PC-3 (cell line): ENCODE measurements at places on chromosomes 16 and 17.
A peak's percentile ranks its signal among the peaks of the same experiment; 100 is the strongest.

GRCh38 chr16:57502048-57502775 lies 15.9 kb upstream of the DOK4 start:
- no peak for DNase-seq

- DNase-seq: no peak
Measured at GRCh38 chr17:81899514-81900166, 2.4 kb upstream of the NPB start.

- DNase-seq: peak; percentile 76
Measured at GRCh38 chr17:69523244-69523861, 108.9 kb downstream of the MAP2K6 start.

- peak; percentile 63 for DNase-seq
Measured at GRCh38 chr17:50533720-50534148, 1.2 kb downstream of the EPN3 start.

DNA sequence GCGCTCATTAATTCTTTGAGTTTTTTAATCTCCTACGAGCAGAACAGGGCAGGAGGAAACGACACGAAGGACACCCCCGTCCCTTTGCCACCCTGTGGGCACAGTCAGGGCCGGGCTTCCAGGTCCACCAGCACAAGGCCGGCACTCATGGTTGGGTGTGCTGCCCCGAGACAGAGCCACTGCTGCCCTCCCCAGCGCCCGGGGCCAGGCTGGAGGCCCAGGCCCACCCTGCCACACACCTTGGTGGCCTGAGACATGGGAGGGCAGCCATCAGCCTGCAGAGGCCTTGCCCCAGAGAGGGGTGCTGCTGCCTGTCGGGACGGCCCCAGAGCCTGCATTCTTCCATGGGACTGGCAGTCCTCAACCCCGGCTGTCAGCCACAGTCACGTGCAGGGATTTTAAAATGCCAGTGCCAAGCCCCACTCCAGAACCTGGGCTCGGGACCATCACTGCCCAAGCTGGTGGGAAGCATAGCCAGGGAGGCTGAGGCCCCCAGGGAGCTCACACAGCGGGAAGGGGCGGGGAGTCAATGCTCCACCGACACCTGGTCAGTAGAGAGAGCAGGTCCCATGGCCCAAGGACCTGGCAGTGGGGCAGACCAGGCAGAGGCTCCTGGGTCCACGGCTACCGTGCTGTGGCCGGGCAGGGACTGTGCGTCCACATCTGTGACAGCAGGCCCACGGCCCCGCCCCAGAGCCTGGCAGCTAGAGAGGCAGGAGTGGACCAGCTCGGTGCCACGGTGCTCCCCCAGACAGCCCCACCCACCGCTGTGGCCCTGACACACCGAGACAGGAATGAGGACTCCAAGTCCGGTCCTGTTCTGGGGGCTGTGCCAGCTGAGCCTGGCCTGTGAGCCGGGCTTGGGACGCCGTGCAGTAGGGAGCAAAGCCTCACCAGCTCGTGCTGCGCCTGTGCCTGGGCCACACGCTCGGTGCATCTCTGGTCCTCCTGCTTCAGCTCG lies 27.5 kb downstream of the CEP131 start:
- no peak for DNase-seq

DNA sequence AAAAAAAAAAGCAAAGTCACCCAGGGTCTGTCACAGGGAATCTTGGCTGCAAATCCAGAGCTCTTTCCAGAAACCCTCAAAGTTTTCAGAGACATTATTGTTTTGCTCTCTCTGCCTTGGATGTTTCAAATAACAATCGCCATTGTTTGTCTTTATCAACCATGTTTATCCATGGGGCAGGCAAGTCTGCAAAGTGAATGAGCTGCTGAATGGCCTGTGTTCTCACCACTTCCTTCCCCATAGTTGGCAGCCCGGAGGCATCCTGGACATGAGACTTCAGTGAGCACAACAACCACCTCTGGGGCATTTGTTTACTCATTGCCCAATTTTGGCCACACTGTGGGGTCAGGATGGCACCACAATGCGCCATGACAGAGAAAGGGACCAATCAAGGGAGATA lies 53.1 kb upstream of the USP7 start:
- DNase-seq: no peak

DNA sequence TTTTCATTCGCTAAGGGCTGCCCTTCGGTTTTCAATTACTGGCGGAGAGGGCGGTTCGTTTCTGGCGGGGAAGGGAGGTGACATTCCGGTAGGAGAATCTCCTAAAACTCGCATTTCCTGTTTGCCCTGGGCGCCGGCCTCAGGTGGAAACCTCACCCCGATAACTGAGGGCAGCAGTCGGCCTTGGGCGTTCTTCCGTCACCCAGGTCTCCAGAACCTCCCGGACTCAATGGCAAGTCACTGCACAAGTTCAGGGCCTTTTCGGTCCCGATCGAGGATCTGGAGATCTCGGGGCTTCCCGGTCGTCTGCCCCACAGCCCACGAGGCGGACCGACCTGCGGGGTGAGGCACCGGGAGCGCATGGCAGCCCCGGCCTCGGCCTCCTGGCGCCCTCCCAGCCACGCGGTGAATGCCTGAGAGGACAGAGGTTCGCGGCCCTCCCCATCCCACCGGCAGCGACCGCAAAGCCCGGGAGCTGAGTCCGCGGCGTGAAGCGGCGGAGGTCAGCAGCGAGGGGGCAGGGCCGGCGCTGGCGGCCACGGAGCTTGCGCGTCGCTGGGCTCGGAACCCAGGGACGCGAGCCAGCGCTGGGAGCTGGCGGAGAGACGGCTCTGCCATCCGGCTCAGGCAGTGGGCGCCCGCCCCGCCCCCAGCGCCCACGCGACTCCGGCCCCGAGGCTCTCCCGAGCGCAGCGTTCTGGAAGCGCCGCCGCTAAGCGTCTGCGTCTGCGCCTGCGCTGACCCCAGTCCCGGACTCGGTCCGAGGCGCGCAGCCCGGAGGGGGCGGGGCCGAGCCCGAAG lies 58.4 kb downstream of the SRL start:
- peak; percentile 94 for DNase-seq

- peak; percentile 40 for DNase-seq
Measured at GRCh38 chr17:7858522-7858810, 663 bp downstream of the CYB5D1 start.

- DNase-seq: no peak
Measured at GRCh38 chr16:64829678-64830077, 292.2 kb downstream of the CDH11 start.

DNA sequence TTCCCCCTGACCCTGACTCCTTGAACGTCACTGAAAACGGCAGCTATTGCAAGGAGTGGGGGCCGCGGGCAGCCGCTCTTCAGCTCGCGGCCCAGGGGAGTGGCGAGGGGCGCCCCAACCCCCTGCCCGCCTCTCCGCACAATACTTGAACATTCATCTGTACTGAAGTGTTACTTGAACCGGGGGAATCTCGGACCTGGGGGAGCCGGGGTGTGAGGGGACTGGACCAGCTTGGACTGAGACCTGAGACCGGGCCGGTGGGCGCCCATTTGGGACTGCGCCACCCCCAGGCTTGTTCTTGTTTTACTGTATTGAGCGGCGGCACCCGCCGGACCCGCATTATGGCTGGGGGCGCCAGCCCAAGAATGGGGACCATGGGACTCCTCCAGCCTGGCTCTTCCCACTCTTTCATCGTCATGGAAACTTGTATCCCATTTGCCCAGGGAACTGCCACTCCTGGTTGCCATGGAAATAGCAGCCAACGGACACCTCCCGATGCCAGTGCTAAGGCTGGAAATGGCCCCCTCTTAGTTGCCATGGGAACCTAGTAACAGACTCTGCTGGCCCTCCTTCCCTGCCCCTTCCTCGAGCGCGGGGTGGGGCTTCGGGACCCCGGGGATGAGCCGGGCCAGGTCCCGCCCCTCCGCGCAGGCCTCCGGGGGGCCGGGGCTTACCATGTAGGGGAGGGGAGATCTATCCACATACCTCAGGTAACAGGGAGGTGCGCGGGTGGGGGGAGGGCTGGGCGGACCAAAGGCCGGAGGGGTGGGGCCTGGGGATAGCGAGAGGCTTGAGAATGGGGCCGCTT lies 805 bp upstream of the ORAI3 start:
- DNase-seq: peak; percentile 68

DNA sequence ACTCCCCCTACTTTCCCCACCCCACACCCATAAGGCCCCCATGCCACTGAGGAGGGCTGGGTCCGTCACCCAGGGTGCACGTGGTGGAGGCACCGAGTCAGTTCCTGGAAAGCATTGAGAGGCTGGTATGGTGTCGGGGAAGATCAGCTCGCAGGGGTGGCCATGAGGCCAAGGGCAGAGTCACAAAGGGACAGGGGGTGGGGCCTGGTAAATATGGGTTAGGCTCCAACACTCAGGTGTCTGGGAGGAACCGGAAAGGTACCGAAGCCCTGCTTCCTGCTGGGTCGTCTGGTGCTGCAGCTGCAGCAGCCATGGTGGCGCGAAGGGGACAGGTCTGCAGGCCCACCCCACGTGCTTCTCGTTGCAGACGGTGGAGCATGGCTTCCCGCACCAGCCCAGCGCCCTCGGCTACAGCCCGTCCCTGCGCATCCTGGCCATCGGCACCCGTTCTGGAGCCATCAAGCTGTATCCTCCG lies 30.2 kb downstream of the LLGL2 start:
- DNase-seq: no peak

DNA sequence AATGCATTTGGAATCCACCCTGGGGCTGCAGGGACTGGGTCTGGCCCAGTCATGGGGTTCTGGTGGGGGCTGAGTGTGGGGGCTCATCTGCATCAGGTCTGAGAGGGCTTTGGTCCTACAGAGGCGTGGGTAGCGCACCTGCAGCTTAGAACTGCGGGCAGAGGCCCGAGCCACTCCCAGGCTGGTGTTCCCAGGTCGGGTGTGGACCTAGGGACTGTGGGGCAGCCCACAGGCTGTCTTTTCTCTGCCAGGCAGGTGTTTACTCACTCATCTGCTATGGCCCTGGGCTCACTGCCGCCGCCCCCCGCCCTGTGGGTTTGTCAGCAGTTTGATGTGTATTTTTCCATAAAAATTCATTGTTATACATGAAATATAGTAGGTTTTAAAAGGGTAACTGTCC lies 27.0 kb upstream of the DOC2B start:
- DNase-seq: no peak

GRCh38 chr17:82838386-82839063 lies 1.3 kb downstream of the ZNF750 start:
- DNase-seq: peak; percentile 35

GRCh38 chr17:49746791-49747490 lies 17.0 kb downstream of the FAM117A start:
- no peak for DNase-seq

- DNase-seq: no peak
Measured at GRCh38 chr17:68511254-68511670, 968 bp upstream of the PRKAR1A start.

DNA sequence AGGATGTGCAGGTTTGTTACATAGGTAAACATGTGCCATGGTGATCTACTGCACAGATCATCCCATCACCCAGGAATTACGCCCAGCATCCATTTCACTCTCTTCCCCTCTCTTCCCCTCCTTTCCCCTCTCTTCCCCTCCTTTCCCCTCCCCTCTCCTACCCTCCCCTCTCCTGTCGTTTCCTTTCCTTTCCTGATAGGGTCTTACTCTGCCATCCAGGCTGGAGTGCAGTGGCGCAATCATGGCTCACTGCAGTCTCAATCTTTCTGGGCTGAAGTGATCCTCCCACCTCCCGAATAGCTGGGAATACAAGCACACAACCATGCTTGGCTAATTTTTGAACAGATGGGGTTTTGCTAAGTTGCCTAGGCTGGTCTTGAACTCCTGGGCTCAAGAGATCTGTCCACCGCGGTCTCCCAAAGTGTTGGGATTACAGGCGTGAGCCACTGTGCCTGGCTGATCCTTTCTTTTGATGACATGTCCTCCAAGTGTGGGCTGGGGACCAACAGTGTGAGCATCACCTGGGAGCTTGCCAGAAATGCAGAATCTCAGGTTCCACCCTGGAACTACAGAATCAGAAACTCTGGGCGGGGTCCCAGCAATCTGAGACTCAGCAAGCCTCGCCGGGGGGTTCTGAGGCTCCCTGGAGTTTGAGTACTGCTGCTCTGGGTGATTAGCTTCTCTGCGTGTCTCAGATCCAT lies 10.8 kb downstream of the ATP2C2 start:
- DNase-seq: no peak

- no peak for DNase-seq
Measured at GRCh38 chr16:83940119-83940518, 12.9 kb upstream of the OSGIN1 start.

- DNase-seq: no peak
Measured at GRCh38 chr17:66383333-66383732, 80.9 kb downstream of the PRKCA start.

- DNase-seq: peak; percentile 8
Measured at GRCh38 chr17:41178843-41179616, 1.0 kb upstream of the KRTAP4-2 start.

GRCh38 chr17:77872714-77873499 lies 85.6 kb upstream of the TNRC6C start:
- no peak for DNase-seq

DNA sequence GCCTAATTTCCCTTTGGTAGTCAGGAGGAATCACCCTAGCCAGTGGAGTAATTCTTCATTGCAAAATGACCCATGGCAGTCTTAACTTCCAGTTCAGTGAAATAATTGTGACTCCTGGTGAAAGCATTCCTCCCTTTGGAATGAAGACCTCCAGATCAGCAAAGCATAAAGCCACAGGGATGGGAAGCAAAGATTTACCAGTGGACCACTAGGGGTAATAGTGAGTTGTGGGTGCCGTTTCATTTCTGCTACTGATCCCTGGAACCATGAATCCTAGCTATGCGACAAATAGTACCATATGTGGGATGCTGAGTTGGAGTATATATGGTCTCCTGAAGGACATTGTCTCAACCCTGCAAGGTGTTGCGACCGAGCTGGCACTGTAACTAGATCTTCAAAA lies 13.7 kb downstream of the DYNLL2 start:
- peak; percentile 17 for DNase-seq

DNA sequence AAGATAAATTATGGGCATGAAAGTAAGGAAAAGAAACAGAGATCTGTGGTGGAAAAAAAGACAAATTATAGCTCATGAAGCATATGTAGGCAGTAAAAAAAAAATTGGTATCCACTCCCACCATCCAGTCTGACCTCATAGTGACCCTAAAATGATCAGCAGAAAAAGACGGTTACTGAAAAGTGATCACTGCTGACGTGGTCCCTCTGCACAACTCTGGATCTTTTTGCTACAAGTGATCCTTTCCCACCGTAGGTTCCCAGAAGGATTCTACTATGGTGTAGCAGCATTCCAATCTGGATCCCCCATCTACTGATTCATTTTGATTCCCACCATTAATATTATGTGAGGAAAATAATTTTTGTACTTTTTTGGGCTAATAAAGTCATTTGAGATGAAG lies 10.9 kb upstream of the CHST6 start:
- no peak for DNase-seq

DNA sequence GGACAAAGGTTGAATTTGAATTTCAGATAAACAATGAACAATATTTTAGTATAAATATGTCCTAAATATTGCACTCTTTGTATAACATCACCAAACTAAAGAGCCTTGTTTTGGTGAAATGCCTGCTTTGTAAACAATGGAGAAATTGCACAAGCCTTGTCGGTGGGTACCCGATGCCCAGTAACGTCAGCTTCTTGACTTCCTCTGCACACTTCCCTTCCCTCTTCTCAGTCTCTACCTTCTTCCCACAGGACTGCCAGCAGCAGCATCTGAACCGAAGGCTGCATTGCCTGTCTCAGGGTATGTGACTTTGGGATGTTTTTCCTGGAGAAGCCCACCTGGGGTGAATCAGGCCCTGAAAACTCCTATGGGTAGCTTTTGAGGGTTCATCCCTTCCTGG lies 113.9 kb downstream of the UTP18 start:
- no peak for DNase-seq

- DNase-seq: no peak
Measured at GRCh38 chr16:74625500-74626350, 18.8 kb upstream of the GLG1 start.
